NCI-H524 (cell line): ENCODE measurements at places on chromosomes 1 and 21.

- no peak for DNase-seq
Measured at GRCh38 chr1:85328713-85329397, 52.4 kb upstream of the BCL10 start.

DNA sequence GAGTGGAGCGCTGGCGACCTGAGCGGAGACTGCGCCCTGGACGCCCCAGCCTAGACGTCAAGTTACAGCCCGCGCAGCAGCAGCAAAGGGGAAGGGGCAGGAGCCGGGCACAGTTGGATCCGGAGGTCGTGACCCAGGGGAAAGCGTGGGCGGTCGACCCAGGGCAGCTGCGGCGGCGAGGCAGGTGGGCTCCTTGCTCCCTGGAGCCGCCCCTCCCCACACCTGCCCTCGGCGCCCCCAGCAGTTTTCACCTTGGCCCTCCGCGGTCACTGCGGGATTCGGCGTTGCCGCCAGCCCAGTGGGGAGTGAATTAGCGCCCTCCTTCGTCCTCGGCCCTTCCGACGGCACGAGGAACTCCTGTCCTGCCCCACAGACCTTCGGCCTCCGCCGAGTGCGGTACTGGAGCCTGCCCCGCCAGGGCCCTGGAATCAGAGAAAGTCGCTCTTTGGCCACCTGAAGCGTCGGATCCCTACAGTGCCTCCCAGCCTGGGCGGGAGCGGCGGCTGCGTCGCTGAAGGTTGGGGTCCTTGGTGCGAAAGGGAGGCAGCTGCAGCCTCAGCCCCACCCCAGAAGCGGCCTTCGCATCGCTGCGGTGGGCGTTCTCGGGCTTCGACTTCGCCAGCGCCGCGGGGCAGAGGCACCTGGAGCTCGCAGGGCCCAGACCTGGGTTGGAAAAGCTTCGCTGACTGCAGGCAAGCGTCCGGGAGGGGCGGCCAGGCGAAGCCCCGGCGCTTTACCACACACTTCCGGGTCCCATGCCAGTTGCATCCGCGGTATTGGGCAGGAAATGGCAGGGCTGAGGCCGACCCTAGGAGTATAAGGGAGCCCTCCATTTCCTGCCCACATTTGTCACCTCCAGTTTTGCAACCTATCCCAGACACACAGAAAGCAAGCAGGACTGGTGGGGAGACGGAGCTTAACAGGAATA is 4.2 kb downstream of the TFAP2E start:
- DNase-seq, result no peak

DNA sequence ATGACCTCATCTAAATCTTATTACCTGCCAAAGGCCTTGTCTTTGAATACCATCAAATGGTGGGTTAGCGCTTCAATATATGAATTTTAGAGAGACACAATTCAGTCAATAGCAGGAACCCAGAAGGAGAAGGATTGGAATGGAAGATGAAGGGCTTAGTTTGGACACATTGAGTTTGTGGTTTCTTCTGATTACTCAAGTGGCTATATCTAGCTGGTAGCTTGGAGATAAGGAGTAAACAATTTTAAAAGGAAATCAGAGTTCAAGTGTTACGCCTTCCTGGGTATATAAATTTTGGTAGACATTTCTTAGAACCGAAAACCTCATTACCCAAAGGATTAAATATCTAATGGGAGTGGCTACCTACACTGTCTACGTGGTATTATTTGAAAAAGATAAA is 80.2 kb downstream of the RGS2 start:
- DNase-seq, result no peak

- DNase-seq, result no peak
Measured at GRCh38 chr1:94658221-94658620, 116.7 kb upstream of the F3 start.
